ENCODE measurements at places on chromosomes 2 and 18. TPM values are rescaled to one million over a fixed set of nuclear protein-coding genes. Genes with fewer than 3 reads are reported as not detected.

ALLC gene
- total RNA-seq, result not detected

MPPE1 gene
- 15.7 TPM for total RNA-seq

SLC14A1 gene
- total RNA-seq, result not detected

PLCL1 gene
- 0.12 TPM for total RNA-seq

COL4A3 gene
- 0.49 TPM for total RNA-seq

ARHGAP28 gene
- total RNA-seq, result 3.0 TPM

SPR gene
- total RNA-seq, result 18.1 TPM

ALMS1 gene
- 8.3 TPM for total RNA-seq

BCL2 gene
- 3.0 TPM for total RNA-seq

SKOR2 gene
- total RNA-seq, result not detected

OTX1 gene
- 1.4 TPM for total RNA-seq

LRRTM1 gene
- not detected for total RNA-seq

NEUROD1 gene
- not detected for total RNA-seq

All from MCF 10A (cell line).